ENCODE measurements at places on chromosomes 11 and 22. TPM values are rescaled to one million over a fixed set of nuclear protein-coding genes. Genes with fewer than 3 reads are reported as not detected.

LRRC74B gene
- total RNA-seq = not detected

CCDC81 gene
- 2.8 TPM for total RNA-seq

TRPM5 gene
- total RNA-seq = not detected

NEU3 gene
- 5.3 TPM for total RNA-seq

TTC9C gene
- 35.2 TPM for total RNA-seq

SCARF2 gene
- 17.4 TPM for total RNA-seq

MPPED2 gene
- total RNA-seq = not detected

C11orf65 gene
- total RNA-seq = not detected

SELENOH gene
- total RNA-seq = 174 TPM

RNF121 gene
- total RNA-seq = 30.5 TPM

MAML2 gene
- total RNA-seq = 20.0 TPM

IGF2 gene
- total RNA-seq = 8.8 TPM

OR9I1 gene
- not detected for total RNA-seq

P2RX3 gene
- total RNA-seq = not detected

TEX54 gene
- not detected for total RNA-seq

THRSP gene
- total RNA-seq = not detected

DEFB108B gene
- total RNA-seq = not detected

CHADL gene
- total RNA-seq = 0.73 TPM

KCNQ1OT1 gene
- total RNA-seq = 2.2 TPM

SCGB1D2 gene
- total RNA-seq = not detected

CALCA gene
- total RNA-seq = not detected

FREY1 gene
- total RNA-seq = not detected

TMEM25 gene
- 23.3 TPM for total RNA-seq

SCT gene
- total RNA-seq = not detected
